ENCODE measurements at places on chromosomes 6 and 20.

DNA sequence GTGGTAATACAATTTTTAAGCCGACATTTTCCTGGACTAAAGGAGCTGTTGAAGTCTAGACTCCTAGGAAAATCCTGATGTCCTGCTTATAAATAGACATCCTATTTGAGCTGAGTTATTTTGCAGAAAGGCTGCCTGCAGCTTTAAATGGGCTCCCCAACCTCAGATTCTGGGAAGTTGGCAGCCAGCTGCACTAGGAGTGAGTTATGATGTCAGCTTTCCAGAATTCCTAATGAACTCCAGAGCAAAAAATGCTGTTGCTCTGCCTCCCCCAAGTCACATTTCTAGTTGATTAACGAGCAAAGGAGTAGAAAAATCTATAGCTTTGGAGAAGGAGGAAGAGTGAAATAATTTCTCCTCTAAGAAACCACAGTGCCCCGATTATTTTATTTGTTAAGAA, 346.3 kb upstream of the SULF2 start:
- DNase-seq = no peak

DNA sequence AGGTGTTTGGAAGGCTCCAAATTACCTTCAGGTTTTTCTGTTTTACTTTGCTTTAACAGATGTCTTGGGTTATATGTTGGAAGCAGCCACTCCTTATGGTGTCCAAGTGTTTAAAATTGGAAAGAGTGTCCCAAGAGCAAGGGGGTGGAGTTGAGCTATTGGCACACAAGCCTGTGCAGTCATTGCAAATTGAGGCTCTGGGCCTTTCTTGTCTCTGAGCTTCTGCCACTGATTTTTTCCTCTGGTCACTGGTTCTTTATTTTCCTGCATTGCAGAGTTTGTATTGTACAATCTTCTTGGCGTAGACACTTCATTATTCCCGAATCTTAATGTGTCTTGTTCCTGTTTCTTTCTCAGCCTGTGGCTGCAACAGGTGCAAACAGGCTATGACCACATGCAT, 598.8 kb downstream of the RNF144B start:
- DNase-seq = no peak

GRCh38 chr6:100809346-100809745, 71.8 kb downstream of the ASCC3 start:
- no peak for DNase-seq

GRCh38 chr20:14611479-14611878, 274.1 kb upstream of the FLRT3 start:
- DNase-seq = no peak

Measured in NCI-H1417 (cell line).